ENCODE measurements at places on chromosomes 6 and 20.
A peak's percentile ranks its signal among the peaks of the same experiment; 100 is the strongest.

DNA sequence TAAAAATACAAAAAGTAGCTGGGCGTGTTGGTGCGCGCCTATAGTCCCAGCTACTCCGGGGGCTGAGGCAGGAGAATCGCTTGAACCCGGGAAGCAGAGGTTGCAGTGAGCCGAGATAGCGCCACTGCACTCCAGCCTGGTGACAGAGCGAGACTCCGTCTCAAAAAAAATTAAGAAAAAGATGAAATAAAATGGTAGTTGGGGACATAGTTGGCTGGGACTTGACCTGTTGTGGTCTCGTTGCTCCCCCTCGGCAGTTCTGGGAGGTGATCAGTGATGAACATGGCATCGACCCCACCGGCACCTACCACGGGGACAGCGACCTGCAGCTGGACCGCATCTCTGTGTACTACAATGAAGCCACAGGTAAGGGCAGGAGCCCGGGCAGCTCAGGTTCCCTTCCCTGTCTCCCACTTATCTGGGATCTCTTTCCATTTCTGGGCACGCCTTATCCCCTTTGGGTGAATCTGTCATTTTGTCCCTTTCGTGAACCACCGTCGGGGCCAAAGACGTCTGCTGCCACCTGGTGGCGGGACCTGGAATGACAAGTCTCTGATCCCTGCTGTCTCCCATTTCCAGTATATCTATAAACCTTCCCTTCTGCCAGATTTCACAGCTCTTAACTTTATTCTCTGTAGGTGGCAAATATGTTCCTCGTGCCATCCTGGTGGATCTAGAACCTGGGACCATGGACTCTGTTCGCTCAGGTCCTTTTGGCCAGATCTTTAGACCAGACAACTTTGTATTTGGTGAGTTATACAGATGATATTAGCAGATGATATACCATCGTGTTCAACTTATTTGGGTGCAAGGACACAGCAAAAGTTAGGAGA, 2.3 kb downstream of the TUBB start:
- DNase-seq = peak; percentile 55

- DNase-seq = no peak
Measured at GRCh38 chr20:17809362-17810061, 109.7 kb downstream of the BANF2 start.

DNA sequence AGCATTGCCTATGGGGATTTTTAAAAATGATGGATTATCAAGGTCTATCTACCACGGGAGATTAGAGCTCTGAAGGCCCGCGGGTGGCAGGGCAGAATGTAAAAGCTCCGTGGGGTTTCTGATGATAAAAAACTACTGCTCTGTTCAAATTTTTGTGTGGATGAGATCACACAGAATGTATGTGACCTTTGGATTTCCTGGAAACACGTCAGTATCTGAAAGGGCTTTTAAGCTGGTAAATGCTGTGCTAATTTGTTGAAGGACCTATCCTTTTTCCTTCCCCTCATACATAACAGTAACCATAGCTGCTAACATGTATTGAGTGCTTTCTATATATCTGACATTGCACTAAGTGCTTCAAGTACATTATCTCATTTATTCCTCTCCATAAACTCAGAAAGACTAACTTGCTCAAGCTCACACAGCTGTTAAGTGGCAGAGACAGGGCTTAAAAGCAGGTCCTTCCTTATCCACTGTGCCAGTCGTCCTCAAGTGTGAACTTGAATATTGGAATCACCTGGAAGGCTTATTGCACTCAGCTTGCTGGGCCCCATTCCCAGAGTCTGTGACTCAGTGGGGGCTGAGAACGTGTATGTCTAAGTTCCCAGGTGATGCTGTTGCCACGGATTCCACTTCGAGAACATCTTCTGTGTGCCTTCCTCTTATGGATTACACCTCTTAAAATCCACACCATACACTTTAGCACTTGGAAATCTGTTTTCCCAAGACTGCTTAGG, 1.9 kb upstream of the TMEM242 start:
- no peak for DNase-seq

- DNase-seq = no peak
Measured at GRCh38 chr20:1644101-1644962, 13.2 kb downstream of the SIRPG start.

GRCh38 chr20:45014671-45015415, 48.5 kb downstream of the STK4 start:
- no peak for DNase-seq

DNA sequence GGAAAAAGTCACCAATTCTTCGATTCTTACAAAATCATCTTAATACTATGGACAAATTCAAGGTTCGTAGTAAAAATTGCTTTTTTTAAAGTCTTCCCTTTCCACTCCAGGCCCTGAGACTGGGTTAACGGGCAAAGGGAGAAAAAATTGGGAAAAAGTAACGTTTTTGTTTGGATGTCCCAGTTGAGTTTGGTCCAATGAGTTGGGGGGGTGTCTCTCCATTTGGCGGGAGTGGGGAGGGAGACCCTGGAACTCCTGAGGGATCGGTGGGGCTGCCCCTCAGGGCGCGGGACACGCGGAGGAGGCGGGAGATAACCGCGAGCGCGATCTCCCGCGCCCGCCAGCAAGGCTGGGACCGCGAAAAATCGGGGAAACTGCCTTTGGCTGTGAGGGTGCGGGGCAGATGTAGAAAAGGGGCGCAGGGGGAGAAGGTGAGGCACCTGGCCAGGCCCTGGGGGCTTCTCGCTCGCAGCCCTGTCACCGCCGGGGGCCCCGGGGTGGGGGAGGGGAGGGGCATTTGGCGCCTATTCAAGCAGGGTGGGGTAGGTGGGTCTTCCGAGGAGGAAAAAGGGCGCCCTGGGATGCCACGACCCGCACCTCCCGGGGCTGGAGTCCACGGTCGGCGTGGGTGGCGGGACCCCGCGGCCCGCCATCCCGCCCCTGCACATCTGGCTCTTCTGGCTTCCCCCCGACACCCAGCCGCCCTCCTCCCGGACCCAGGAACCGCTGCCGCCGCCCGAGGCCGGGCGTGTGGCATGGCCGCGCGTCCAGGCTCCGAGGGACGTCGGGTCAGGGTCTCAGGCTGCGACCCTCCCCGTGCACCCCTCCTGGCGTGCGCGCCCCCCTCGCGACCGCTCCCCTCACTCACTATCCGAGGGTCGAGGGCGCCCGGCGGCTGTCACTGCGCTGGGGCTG, 595 bp downstream of the FBXO5 start:
- DNase-seq = no peak

GRCh38 chr6:50655848-50656453, 57.4 kb upstream of the TFAP2D start:
- no peak for DNase-seq

DNA sequence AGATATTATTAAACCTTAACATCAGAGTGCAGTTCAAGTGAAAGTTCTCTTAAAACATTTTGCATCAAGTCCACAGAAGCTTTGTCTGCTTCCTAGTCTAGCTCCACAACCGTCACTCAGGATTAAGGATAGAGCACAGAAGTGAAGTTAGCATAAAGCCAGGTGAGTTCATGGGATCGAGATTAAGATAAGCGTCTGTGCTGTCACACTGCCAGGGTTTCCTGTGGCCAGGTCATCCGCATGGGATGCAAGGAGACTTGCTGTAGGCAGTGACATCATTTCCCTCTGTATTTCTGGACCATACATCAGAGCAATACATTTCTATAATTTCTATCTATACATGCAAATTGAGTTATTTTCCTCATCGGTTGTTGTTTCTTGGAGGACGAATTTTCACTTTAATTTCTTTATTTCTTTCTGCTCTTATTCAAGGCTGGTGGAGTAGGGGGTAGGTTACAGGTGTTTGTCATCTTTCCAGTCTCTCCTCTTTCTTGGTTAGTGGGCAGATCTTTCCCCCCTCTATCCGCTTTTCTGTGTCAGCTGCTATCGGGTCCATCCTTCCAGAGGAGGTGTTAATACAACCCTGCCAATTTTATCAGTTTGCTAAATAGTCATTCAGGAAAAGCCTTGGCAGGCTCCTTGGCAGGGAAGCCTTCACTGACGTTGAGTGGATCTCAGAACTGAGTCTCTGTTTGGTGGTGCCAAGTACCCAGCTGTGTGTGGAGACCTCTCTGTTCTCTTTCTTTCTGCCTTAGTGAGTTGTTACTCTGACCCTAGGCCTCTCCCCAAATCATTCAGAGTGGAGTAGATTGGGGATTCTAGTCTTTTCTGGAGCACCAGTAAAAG, 307.6 kb upstream of the MAP3K7 start:
- DNase-seq = no peak

GRCh38 chr6:70479236-70479635, 65.9 kb downstream of the FAM135A start:
- DNase-seq = no peak

GRCh38 chr20:58568483-58569240, 53.5 kb upstream of the APCDD1L start:
- DNase-seq = no peak

DNA sequence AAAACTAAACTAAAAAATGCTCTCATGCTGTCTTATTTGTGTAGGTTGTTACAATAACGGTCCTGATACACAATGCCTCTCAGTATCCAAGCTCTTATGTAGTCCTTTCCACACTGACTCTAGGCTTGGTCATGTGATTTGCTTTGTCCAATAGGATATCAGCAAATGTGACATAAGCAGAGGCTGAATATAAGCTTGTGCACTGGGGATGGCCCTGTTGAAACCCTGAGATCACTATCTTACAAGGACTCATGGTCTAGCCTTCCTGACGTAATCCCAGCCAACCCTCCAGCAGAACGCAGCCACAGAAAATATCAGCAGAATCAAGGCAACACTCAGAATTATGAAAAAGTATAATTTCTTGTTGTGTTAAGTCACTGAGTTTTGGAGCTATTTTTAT, 145.1 kb upstream of the CCN2 start:
- no peak for DNase-seq

- no peak for DNase-seq
Measured at GRCh38 chr20:57701090-57701489, 8.7 kb downstream of the PMEPA1 start.

- DNase-seq = no peak
Measured at GRCh38 chr20:36434383-36434782, 106.9 kb upstream of the MYL9 start.

DNA sequence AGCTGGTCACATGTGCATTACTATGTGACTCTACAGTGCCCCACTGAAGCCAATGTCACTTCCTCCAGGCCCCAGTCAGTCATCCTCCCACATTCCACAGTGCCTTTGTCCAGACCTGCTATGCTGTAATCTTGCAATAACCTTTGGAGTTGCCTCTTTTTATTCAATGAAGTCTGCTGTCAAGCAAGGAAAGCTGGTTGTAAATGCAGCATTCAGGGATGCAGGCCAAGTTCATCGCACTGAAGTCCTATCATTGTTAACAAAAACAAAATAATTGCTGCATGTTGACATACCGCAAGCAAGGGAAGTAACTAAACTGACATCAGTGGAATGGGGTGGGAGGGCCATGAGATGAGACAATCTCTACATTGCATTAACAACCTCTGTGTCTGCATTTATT, 131.2 kb upstream of the CDYL start:
- no peak for DNase-seq

- DNase-seq = peak; percentile 66
Measured at GRCh38 chr6:111872401-111873177, 663 bp downstream of the FYN start.

DNA sequence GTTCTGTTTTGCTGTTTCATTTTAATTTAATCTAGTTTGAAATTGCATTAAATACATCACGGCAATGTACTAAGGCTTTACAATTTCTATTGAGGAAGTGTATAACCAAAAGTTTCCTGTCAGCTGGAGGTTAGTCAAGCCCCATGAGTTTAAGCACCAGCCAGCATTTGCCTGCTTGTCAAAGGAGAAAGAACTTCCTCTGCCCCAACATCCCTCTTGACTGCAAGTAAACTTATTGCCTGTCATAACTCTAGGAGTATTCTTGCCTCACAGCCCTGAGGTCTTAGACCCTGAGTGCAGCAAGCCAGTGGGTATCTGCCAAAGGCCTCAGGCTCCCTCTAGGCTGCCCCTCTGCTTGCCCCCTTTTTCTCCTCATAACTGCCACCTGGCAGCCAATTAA, 106.7 kb upstream of the INSM1 start:
- DNase-seq = no peak

- no peak for DNase-seq
Measured at GRCh38 chr6:41758641-41759035, 11.4 kb upstream of the PGC start.

- DNase-seq = no peak
Measured at GRCh38 chr6:4780360-4780812, 4.2 kb downstream of the CDYL start.

- DNase-seq = no peak
Measured at GRCh38 chr6:119329794-119330180, 19.8 kb downstream of the MAN1A1 start.

- DNase-seq = no peak
Measured at GRCh38 chr20:35004749-35005462, 49.2 kb downstream of the MYH7B start.

DNA sequence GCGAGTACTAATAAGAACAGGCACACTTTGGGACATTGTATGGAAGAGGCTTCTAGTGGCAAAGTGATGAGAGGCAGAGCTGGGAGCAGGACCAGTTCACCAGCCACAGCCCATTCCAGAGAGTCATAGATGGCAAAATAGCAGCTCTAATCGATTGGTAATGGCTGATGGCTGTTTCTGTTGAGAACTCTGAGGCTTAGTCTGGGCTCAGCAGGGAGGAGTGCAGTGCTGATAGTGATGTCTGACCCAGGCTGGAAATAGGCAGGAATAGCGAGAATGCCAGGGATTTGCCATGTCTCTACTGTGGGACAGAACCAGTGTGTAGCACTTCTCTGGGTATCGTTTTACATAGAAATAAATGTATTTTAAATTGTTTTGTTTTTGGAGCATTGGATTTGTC, 620.0 kb upstream of the FLRT3 start:
- no peak for DNase-seq

GRCh38 chr20:35369804-35370203, 42.0 kb downstream of the UQCC1 start:
- no peak for DNase-seq

DNA sequence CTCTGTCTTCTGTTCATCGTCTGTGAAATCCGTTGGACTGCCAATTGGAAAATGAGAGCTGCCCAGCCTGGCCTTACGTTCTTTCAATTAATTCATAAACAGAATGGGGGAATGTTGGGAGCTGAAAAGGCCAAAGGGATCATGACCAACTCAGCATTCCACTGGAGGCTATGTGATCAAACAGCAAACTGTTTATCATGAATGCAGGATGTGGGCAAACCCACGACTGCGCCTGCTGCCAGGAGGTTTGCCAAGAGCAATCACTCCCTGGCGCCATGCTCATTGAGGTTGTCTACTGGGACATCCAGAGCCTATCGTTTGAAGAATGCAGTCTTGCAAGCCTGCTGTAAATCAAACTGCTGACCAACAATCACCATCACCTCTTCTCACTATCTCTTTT, 9.3 kb upstream of the FKBP1A start:
- DNase-seq = no peak

Measured in T-helper 22 cell (primary cell).